ENCODE measurements at places on chromosomes 2 and 18.

DNA sequence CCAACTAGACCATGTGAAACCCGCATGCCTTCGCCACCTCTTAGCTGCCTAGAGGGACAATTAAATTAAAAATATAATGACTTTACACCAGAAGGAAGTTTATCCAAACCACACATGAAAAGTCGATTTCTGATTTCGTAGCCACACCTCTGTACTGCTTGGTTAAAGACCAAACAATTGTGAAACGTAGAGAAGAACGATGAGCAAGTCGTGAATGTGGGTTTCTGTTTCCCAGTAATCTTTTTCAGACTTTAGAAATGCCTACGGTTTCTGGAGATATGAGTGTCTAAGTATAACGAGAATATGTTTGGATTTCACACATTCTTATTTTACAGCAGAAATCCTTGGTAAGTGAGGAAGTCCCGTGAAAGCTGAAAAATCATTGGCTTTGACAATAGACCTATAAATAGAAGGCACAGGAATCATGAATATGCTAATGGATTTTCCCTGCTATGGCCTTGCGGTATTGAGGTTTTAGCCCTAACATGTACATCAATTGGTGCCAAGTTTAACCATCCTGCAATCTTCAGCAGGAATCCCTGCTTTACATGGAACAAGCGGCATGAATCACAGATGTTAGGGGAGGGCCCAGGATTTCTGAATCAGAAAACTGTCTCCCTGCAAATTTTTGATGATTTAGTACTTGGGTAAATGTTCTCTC is 105.6 kb downstream of the TTC32 start:
- DNase-seq = no peak

- DNase-seq = no peak
Observed at GRCh38 chr2:32882816-32883810, 63.6 kb upstream of the LTBP1 start.

DNA sequence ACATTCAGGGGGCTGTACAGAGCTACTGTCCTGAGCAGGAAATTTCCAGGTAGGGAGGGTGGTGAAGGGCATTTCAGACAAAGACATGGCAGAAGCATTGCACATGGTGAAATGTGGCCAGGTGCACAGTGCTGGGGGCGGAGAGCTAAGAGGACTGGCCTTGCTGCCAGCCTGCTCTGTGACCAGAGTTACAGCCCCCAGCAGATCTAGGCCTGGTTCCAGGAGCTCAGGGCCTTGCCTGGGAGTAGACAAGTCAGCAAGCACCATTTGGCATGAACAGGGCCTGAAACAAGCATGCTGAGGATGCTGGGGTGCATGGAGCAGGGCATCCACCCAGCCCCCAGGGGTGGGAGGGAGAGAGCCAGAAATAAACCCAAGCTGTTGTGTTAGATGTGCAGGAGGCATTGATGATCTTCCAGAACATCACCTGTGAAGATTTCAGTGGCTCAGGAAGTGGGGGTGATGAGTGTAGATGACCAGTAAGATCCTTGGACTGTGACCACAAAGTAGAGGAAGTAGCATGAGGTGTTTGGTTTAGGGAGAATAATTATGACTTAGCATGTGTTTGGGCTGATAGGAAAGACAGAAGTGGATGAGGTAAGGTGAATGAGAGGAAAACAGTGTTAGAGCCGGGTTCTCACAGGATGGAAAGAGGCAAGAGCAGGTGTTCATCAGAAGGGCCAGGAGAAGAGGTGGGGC is 61.1 kb downstream of the COA5 start:
- DNase-seq = no peak

GRCh38 chr2:219691571-219691970 is 64.1 kb downstream of the SLC4A3 start:
- no peak for DNase-seq

- DNase-seq = no peak
Observed at GRCh38 chr18:52523566-52523965, 183.6 kb downstream of the DCC start.

- no peak for DNase-seq
Observed at GRCh38 chr2:48715956-48716355, 39.6 kb downstream of the LHCGR start.

DNA sequence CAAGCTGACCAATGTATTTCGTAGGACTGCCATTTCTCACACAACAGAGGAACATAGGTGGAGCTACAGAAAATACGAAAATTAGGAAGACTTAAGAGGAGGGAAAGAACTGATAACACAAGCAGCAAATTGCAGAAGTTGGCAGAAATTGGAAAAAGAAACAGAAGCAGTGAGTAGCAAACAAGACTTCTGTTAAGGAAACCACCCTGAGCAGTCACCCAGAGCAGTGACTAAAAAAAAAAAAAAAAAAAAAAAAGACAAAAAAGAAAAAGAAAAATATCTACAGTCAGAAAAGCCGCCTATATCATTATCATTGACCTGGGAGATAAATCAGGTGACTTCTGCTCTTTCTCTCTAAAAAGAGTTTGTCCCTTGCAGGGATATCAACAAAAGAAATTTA is 21.4 kb downstream of the STK17B start:
- no peak for DNase-seq

GRCh38 chr18:79856119-79857007 is 58.6 kb downstream of the KCNG2 start:
- DNase-seq = no peak

GRCh38 chr2:62527478-62528210 is 21.6 kb upstream of the TMEM17 start:
- no peak for DNase-seq

DNA sequence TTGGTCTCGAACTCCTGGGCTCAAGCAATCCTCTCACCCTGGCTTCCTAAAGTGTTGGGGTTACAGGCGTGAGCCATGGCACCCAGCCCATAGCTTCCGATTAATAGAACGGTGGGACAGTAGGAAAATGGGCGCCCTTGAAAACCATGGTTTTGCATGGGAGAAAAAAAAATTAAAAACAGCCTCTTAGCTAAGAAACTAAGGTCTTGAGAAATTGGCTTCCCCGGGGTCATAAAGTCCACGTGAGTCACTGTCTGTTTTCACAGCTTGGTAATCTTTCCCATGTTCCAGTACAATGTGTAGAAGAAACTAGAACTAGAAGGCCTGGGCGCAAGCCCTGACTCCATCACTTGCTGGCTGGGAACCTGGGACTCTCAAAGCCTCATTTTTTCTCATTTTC is 20.7 kb downstream of the B3GNT2 start:
- no peak for DNase-seq

DNA sequence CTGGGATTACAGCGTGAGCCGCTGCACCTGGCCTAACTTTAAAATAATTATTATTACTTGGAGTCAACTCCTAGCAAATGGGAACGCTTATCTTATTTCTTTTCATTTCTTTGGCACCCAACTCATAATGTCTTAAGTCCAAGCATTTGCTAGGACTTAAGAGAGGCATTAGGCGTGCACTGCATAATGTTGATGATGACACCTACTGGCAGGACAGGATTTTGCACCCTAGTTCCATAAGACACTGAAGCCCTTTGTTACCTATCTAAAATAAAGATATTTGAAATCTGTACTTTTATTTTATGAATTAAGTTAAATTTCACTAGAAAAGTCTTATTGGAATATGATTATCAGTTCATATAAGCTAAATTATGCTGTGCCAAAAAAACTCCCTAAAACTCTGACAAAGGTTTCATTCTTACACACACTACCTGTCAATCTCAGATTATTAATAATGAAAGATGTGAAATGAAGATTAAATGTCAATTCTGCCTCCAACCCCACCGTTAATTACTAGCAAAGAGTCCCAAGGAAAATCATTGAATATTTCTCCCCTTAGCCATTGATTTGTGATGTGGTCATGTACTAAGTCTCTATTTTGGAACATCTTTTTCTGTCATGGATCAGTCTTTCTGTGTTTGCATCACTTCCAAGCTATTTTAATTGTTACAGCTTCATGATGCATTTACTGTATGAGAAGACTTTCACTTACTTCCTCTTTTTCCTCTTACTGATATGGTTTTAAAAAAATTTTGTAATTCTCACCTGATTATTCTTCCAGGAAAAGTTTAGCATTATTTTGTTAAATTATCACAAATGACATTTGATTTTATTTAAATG is 12.7 kb upstream of the CDH2 start:
- DNase-seq = peak; percentile 13

GRCh38 chr2:210707900-210708299 is 151.5 kb downstream of the CPS1 start:
- no peak for DNase-seq

DNA sequence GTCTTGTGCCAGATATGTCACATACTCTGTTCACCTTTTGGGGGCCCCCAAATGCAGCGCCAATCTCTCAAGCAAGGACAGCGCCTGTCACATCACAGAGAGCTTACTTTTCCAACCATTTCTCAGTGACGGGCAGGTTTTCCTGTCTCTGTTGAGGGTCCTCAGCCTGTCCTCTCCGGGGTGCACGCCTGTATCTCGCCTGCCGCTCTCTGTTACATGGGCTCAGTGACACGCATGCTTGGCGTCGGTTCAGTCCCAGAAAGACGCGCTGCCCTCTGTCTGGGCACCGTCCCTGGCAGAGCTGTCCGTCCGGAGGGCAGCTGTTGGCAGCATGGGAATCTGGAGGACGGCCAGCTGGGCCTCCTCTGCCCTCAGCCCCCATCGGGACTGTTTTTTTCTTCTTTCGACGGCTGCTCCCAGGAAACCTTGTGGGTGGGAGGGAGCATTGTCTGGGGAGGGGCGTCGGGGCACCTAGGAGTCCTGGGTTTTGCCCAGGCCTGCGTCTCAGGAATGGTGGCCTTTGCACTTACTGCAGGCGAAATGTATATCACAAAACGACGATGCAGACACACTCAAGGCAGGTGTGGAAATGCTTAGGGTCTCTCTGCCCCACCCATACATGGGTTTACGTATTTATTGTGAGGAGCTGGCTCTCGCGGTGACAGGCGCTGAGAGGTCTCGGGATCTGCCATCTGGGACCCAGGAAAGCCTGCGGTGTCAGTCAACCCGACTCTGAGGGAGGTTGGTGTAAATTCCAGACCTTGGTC is 30.9 kb downstream of the RTP5 start:
- no peak for DNase-seq

DNA sequence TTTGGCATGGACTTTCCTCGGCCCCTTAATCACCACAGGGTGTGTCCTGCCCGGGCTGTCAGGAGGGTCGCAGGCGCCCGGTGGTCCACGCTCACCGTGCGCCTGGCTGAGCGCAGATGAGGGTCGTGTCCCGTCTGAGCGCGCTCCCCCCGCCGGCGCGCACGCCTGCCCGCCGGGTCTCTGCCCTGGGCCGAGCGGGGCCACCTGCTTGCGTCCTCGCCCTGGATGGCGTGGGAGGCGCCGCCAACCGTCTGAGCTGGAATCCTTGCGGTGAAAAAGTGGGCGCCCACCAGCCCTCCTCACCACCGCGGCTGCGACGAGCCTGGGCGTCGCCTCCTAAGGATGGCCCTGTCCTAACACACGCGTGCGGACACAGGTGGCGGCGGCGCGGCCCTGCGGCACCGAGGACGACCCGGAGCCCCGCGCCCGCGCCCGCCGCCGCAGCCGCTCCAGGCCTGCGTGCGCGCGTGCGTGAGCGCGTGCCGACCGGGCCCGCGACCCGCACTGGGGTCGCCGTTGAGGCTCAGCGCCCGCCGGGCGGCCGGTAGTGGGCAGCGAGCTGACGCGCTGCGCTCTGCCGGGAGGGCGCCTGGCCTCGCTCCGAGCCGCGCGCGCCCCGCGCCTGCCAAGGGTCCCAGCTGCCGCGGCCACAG is 126.6 kb downstream of the ARHGEF4 start:
- no peak for DNase-seq

DNA sequence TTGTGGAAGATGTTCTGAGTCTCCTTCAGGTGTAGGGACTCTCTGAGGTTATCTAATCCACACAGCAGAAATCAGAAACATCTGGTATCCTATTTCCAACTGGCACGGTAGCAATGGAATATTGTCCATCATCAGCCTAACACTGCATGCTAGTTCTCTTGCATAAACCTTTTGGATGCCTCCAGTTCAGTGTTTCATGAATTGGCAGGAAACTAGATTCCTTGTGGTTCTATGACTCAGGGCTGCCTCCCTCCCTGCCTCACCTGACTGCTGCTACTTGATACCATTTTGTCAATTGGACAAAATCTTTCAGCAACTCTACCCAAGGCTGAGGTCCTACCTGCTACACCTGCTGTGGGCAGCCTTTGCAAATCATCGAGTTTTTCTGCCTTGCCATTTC is 130.9 kb downstream of the TPGS2 start:
- no peak for DNase-seq
